Omental fat pad (tissue), 4 donors: ENCODE measurements at places on chromosomes 12 and 14. TPM values are rescaled to one million over a fixed set of nuclear protein-coding genes. Genes with fewer than 3 reads are reported as not detected.

GLS2 gene
- total RNA-seq: 1.7 TPM

NUMB gene
- total RNA-seq: 70.3 TPM

PSME2 gene
- 79.7 TPM for total RNA-seq

KRT77 gene
- total RNA-seq: not detected

IAPP gene
- not detected for total RNA-seq
